ENCODE measurements at places on chromosomes 3 and 15.

DNA sequence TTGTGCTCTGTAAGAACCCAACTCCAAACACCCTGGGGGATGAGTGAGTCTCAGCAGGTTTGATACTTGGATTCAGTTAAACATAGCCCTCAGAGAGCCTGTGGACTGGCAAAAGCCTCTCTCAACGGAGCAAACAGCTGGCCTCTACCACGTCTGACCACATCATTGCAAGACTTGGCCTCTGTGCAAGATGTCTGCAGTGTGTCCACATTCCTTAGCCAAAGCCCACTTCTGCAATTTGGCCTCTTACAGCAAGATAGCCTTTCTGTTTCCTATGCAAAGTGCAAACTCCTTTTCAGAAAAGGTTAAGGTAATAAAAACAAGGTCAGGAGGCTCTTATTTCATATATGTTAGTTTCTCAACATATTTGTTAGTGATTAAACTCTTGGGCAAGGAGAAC is 27.9 kb downstream of the FBN1 start:
- no peak for DNase-seq

DNA sequence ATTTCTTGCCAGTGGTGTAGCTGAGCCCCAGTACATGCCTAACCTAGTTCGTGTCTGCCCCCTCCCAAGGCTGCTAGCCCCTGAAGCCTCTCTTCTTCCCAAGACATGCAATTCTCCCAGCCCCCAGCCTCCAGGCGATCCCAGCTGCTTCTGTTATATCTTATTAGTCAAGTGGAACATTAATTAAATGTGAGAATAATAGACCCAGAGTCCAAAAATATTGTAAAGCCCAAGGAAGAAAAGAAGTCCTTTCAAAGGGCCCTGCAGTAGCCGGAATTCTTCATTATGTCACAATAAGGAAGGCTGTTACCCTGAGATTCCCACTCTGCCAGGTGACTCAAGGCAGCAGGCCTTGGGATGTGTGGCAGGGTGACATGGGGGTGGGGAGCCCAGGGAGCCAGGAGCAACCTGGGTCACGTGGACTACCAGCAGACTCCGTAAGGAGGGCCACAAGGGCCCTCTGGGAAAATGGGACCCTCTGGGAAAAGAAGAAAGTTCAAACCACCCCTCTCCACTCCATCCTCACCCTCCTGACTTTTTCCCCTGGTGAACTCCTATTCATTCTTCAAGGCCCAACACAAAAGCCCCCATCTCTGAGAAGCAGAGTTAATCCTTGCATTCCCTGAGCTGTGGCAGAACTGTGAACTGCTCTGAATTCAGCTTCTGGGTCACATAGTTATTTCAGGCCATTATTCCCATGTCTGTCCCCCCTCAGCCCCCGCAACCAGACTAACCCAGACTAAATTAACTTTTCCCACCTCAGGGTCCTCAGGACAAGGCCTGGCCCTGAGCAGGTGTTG is 21.8 kb upstream of the TRH start:
- no peak for DNase-seq

DNA sequence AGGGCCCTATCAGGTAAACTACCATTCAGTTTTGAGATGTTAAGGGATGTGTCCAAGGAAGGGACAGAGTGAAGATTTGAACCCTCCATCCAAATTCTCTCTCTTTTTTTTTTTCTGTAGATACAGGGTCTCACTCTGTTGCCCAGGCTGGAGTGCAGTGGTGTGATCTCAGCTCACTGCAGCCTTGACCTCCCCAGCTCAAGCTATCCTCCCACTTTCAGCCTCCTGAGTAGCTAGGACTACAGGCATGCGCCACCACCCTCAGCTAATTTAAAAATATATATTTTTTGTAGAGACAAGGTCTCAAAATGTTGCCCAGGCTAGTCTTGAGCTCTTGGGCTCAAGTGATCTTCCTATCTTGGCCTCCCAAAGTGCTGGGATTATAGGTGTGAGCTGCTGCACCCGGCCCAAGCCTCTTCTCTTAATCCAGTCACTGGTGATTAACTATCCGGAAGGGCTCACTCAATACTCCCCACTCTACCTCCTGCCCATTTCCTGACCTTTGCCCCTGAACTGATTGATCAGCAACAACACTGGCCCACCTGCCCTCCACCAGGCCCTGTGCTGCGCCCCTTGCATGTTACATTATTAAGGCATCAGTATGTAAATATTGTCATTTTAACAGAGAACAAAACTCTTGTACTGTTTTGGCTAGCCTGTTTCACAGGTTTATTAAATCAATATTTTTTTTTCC is 164.7 kb downstream of the CTNNB1 start:
- peak; percentile 20 for DNase-seq

GRCh38 chr3:63847718-63848450 is 15.7 kb downstream of the THOC7 start:
- DNase-seq: no peak

- DNase-seq: no peak
Measured at GRCh38 chr15:65420975-65421359, 1.8 kb downstream of the IGDCC4 start.

DNA sequence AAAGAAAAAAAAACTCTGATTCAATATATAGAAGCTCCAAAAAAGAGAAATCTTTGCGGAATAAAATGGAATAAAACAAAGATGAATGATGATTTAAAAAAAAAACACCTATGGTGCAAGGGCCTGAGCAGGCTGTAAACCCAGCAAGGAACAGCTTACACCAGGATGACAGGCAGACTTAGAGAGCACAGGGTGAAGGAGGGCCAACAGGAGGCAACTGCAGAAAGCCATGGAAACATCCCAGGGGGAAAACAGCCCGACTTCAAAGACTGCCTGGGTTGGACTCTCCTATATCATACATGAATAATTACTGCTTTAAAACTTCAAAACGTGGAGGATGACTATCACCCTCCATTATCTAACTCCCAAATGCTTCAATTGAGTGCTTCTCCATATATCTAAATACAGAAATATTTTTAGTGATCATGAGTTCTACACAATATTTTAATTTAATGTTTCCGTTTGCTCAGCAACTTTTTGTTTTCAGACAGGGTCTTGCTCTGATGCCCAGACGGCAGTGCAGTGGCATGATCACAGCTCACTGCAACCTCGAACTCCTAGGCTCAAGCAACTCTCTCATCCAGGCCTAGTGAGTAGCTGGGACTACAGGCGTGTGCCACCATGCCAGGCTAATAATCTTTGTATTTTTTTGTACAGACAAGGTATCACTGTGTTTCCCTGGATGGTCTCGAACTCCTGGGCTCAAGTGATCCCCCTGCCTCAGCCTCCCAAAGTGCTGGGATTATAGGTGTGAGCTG is 456.2 kb downstream of the TBL1XR1 start:
- DNase-seq: no peak

- DNase-seq: no peak
Measured at GRCh38 chr3:41600616-41601015, 361.3 kb downstream of the ULK4 start.

DNA sequence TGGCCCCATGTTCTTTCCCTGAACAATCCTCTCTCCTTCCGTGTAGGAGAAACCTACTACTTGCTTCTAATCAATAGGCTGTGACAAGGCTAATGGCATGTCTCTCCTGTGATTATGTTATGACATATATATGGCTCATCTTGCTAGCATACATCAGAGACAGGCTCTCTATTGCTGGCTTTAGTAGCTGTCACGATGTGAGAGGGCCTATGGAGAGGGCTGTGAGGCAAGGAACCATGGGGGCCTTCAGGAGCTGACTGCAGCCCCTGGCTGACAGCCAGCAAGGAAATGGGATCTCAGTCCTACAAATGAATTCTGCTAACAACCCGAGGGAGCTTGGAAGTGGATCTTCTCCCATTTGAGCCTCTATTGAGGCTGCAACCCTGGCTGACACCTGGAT is 96.3 kb downstream of the EOMES start:
- no peak for DNase-seq

- no peak for DNase-seq
Measured at GRCh38 chr15:36109943-36110658, 469.3 kb upstream of the CDIN1 start.

GRCh38 chr3:13016083-13016720 is 57.0 kb downstream of the IQSEC1 start:
- no peak for DNase-seq

DNA sequence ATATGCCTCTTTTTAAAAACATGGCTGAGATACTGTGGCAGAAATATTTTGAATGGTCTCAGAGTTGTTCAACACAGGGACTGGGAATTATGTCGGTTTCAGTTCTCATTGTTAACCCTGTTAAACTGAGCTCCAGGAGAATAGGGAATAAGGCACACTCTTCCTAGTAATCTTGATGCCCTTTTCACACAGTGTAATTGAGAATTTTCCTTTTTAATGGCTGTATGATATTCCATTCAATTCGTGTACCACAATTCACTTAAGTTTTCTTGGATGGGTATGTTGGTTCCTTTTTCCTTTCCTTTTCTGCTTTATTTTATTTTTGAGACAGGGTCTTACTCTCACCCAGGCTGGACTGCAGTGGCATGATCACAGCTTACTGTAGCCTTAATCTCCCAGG is 33.7 kb upstream of the BCL2L10 start:
- DNase-seq: no peak

- no peak for DNase-seq
Measured at GRCh38 chr3:17932136-17932771, 189.8 kb upstream of the TBC1D5 start.

DNA sequence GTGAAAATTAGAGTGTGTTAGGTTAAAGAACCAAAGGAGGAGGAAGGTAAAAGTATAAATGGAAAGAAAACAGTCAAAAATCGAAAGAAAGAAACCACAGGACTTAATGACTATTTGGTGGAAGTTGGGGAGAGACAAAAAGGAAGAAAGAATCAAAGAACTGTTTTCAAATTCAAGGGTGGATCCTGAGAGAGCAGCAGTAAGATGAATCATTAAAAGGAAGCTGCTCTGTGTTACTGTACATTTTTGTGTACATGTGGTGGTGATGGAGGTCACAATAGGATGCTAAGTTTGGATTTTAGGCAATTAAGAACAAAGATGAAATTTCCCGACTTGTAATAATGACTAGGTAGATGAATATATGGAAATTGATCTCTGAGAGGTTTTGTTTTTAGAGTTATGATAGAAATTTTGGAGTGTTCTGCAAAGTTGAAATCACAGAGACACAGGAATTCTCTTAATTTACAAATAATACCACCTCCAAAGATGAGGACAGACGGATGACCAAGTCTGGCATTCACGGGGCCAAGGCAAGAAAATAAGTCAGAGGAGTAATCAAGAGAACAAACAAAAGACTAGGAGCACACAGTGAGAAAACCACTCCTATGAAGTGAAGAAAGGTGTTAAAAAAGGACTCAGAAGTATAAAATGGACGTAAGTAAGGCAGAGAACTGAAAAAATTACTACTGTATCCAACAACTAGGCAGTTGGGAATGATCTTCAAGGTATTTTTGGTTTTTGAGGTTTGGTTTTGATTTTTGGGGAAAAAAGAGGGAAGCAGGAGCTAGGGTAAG is 7.1 kb downstream of the DHX36 start:
- no peak for DNase-seq

- DNase-seq: no peak
Measured at GRCh38 chr15:91566141-91566540, 287.4 kb upstream of the SLCO3A1 start.

GRCh38 chr3:194265996-194266964 is 84.8 kb downstream of the CPN2 start:
- no peak for DNase-seq

- DNase-seq: no peak
Measured at GRCh38 chr15:73048624-73049295, 3.5 kb upstream of the NEO1 start.

- DNase-seq: no peak
Measured at GRCh38 chr3:69422751-69423150, 36.9 kb upstream of the FRMD4B start.

DNA sequence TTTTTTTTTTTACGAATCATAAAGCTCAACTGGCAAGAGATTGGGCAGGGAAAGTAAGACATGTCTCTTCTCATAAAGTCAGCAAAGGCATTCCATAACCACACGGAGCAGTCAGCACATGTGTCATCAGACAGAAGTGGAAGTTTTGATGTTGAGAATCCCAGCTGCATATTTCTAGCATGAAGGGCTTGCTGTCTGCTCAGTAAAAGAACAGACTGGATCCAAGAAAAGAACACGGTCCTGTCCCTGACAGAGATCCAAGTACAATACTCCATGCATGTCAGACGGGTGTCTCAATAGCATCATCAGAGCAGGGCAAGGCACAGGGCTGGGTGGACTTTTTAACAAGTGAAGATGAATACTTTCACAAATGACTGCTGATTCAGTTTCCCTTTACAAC is 38.2 kb downstream of the ABI3BP start:
- DNase-seq: no peak

DNA sequence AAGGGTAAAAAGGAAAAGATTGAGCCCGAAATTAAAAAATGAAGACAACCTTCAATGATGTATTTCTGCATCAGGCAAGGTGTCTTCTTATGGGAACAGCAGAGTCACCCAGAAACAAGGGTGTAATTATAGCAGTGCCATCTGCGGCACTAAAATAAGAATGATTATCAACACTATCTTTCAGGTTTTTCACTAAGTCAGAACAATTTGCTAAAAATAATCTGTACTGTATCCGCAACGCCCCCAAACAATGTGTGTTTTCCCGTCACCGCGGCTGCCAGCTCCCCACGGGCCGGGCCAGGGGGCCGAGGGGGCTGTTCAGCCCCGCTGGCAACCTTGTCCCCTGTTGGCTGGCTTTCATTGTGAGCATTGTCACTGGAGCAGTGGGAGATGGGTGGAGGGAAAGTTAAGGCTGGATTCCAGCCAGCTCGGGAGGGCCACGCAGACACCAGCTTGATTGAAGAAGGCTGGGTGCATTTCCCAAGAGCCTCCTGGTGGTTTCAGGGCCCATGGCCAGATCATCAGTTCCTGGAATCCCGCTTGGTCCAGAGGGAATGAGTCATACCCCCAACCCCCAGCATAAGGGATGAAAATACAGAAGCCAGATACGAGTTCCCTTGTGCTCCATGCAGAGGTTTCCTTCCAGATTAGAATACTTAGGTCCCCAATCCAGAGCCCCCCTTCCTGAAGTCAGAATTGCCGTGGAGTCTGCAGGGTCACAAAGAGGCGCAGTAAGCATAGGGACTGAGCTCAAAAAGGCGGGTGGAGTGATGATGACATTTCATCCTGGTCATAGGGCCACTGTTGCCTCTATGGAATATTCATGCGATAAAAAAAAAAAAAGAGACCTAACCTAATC is 90.2 kb upstream of the KLF13 start:
- peak; percentile 26 for DNase-seq

DNA sequence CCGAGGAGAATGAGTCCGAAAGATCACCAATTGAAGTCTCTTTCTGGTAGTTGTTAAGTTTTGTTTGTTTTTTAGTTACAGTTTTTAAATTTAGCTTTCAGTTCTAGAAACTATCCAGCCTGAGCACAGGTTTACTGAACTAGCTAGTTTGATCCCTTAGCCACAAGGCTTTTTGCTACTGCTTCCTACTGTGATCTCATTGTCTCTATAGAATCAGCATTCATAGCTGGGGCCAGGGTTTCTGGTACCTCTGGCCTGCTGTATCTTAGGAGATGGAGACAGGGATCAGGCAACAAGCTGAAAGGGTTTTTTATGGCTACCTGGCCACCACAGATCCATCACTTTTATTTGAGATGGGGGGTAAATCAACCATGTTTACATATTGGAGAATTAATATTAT is 37.0 kb downstream of the GOLM2 start:
- DNase-seq: no peak

Data from NCI-H748 treated with DMSO at 0.1 percent for 48 hours (cell line).